ENCODE measurements at places on chromosomes 6 and 20.

- no peak for DNase-seq
These were observed 160.9 kb downstream of the FRK start for GRCh38 chr6:115899730-115900282.

GRCh38 chr6:11058406-11058805 lies 14.3 kb upstream of the ELOVL2 start:
- no peak for DNase-seq

DNA sequence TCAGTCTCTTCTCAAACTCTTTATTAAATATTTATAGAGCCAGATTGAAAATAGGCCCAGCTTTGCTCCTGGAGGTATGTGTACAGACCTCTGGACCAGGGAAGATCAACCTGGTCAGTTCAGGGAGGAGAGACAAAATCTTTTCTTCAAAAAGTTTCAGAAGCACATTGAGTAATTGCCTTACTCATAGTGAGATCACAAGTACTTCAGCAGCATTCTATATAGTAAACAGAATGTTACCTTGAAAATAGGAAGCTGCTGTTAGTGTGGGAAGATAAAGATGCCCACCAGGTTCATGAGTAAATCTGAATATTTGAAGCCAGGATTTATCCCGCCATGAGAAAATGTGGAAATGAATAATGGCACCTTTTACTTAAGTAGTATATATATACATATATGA lies 665.9 kb upstream of the CITED2 start:
- no peak for DNase-seq

DNA sequence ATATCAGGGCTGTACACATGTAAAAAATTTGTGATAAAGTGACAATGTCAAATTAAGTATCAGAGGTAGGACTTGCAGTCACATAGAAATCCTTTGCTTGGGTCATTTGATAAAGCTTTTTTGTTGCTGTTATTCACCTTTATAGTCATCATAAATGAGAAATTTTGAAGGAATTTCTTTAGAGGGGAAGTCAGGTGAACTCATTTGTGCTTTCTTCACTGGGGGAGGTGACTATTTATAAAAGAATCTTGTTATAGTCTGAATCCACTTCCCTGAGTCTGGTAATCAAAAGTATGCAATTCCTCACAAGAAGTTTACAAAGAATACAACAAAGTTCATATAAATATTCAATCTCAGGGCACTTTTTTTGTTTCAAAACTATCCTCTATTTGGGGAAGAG lies 47.7 kb downstream of the FRK start:
- DNase-seq: no peak

DNA sequence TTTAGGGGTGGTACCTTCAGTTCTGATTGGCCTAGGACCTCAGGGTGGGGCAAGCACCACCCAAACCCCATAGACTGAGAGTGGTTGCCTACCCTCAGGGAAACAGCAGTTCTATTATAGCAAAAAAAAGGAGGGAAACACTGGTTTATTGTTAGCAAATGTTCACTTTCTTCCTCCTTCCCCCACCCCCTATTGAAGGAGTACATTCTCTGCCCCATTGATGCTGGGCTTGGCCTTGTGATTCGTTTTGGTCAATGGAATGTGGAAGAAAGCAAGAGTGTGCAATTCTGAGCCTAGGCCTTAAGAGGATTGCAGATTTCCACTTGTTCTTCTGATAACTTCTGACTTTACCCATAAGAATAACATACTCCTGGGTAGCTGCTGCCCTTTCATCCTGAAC lies 255.8 kb downstream of the NFATC2 start:
- DNase-seq: no peak

- DNase-seq: no peak
These were observed 708.6 kb upstream of the MARCKS start for GRCh38 chr6:113148566-113148965.

GRCh38 chr6:40998661-40999060 lies 40.4 kb downstream of the UNC5CL start:
- no peak for DNase-seq

DNA sequence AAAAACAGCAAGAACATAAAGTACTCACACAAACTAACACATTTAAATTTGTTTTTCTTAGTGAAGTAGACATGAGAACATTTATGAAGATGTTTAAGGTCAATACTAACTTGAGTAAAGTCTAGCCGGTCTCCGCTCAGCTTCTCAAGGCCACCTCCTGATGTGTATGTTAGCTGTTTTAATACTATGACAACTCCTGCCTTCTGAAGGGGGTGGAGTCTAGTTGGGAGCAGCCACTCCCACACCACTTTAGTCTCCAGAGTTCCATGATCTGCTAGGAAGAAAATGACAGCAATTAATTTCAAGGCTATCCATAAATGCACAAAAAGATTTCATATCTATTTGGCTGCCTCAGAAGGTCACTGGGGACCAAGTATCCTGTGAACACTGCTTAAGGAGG lies at the start of gene GSTA3:
GSTA3 (minus strand) TSS at position 168 of the 400 bp plus-strand sequence. CDS start 3,864 bp downstream, outside the sequence.
- DNase-seq: no peak

- DNase-seq: no peak
These were observed 2.0 kb upstream of the RSPO4 start for GRCh38 chr20:1003920-1004697.

All from KBM-7 (cell line).